Activated naive CD8-positive, alpha-beta T cell treated with anti-CD3 and anti-CD28 coated beads for 36 hours (primary cell): ENCODE measurements at places on chromosomes 1 and 21.

GRCh38 chr1:211640301-211640630 lies 35.2 kb downstream of the NEK2 start:
- no peak for DNase-seq

DNA sequence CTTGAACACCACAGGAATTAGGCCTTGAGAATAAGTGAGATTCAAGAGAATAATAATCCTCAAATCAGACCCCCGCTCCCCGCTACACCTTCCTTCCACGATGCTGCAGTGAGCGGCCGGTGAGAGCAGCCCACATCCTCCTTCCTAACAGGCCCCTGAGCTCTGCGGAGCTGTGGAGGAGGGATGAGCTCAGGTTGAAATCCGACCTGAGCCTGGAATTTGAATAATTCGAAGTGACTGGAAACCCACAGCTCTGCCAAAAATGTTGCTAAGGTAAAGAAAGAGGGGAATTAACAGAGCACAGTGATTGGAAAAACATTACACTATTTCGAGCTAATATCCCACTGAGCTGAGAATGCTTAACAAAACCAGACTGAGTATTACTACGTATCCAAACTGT lies 90.0 kb downstream of the URB2 start:
- no peak for DNase-seq

GRCh38 chr1:204505674-204506200 lies 10.5 kb upstream of the MDM4 start:
- DNase-seq, result no peak

GRCh38 chr21:43719748-43720538 lies 1.0 kb downstream of the PDXK start:
- DNase-seq, result no peak

GRCh38 chr1:73065339-73066041 lies 783.2 kb upstream of the NEGR1 start:
- DNase-seq, result no peak

DNA sequence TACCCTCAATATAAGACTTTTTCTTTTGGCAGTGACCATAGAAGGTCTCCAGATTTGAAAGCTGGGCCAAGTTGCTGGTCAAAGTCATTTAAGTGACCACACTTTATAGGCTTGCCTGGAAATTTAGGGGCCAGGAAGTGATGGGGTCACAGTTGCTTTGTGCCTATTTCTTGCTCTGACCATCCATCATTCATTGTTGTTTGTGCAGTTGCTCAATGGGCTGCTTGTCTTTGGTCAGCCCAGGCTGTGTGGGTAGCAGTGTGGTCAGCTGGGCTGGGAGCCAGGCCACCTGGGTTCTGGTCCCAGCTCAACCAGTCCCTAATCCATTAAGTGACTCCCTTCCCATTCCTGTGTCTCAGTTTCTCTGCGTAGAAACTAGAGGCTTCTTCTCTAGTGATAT lies 2.1 kb upstream of the OTUD7B start:
- DNase-seq, result no peak

DNA sequence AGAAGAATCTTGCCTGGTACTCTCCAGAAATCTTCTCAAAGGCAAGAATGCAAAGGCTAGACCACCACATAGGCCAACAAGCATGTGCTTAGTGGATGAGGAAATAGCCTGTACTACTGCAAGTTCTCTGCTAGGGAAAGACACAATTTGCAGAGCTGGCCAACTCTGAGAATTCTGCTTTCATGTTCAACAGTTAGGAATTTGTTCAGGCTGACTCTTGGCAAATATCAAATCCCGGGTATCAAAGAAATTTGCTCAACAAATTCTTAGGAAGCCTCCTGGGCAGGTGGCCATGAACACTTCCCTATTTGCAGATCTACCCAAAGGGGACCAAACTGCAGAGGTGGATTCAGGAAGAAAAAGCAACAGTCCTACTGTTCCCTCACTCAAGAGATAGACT lies 15.0 kb upstream of the H3-3A start:
- DNase-seq, result no peak

- DNase-seq, result no peak
Observed at GRCh38 chr1:172376431-172376830, 44.1 kb upstream of the C1orf105 start.

DNA sequence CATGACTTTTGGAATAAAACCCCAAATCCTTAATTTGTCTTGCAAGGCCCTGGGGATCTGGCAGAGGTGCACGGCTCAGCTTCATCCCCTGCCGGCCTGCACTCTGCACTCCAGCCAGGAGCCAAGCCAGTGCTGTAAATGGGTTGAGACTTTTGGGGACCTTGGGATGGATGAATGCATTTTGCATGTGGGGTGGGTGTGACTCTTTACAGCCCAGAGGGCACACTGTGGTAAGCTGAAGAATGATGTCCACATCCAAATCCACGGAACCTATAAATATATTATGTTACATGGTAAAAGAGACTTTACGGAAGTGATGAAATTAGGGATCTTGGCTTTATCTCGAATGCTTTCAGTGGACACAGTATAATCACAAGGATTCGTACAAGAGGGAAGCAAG lies 177.8 kb downstream of the EDEM3 start:
- DNase-seq, result no peak

DNA sequence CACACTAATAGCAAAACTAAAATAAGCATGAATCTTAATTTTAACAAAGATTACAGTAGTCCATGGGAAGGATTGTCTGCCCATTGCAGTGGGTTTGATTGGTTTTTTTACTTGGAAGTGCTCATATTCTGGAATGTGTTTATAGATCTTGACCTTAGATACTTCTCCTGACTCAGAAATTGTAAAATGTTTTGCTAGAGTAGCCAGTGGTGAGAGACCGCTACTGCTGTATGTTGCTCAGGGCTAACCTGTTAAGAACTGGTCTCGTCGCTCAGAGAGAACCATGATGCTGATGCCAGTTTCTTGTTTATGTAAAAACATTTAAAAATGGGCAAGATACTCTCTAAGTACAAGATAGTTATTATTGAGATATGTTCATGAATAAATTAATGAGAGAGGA lies 99.9 kb downstream of the ROR1 start:
- DNase-seq, result no peak

GRCh38 chr21:17763288-17764037 lies 55.7 kb downstream of the C21orf91 start:
- DNase-seq, result no peak

GRCh38 chr21:14763695-14764064 lies 217.6 kb upstream of the SAMSN1 start:
- no peak for DNase-seq

GRCh38 chr21:39159342-39160063 lies 23.7 kb downstream of the PSMG1 start:
- DNase-seq, result no peak

DNA sequence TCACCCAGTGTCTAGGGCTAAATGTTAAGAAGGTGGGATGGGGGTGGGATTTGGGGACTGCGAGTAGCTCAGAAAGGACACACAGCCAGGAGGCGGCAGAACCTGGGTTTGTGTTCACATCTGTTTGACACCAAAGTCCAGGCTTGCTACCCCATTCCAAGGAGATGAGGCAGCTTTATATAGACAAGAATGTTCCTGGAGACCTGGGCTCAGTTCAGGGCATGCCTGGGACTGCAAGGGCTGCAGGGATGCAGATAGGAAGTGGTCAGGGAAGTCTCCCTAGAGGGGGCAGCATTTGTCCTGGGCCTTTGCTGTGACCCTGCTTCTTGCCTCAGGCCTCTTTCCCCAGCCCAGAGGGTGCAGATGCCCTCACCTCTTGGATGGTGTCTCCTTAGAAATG lies 16.3 kb downstream of the PADI3 start:
- DNase-seq, result no peak

DNA sequence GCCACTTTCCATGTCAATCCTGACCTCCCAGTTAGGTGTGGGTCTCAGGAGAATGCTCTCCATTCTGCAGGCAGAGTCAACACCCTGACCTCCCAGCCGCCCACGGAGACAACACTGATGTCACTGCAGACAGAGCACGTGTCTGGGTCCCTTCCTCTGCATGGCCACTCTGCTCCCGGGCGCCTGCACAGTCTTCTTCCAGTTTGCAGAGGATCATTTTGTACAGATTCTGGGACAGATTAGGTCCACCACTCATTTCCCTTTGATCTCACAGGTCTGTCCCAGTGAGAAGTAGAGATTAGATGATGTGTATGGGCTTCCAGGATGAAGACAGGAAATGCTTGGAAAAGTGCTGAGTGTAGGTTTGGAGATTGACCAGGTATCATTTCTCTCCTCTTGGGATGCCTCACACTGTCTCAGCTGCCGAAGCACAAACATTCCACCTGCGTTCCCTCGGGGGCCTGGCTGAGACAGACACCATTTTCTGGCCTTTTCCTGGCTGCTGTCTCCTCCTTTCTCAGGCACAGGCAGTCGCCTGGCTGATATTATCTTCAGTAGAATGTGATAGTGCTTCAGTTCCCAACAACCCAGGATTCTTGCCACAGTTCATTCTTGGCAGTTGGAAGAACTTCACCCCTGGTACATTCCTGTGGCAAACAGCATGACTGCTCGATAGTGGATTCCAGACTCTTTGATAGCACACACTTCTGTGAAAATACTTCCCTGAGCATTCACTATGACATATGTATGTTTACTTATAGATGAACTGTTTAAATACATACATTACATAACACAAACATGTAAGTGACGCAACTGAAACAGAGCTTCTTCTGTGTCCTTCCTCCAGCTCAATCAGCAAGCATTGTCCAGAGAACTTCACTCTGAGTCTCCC lies 7.9 kb downstream of the MYBPHL start:
- DNase-seq, result no peak

DNA sequence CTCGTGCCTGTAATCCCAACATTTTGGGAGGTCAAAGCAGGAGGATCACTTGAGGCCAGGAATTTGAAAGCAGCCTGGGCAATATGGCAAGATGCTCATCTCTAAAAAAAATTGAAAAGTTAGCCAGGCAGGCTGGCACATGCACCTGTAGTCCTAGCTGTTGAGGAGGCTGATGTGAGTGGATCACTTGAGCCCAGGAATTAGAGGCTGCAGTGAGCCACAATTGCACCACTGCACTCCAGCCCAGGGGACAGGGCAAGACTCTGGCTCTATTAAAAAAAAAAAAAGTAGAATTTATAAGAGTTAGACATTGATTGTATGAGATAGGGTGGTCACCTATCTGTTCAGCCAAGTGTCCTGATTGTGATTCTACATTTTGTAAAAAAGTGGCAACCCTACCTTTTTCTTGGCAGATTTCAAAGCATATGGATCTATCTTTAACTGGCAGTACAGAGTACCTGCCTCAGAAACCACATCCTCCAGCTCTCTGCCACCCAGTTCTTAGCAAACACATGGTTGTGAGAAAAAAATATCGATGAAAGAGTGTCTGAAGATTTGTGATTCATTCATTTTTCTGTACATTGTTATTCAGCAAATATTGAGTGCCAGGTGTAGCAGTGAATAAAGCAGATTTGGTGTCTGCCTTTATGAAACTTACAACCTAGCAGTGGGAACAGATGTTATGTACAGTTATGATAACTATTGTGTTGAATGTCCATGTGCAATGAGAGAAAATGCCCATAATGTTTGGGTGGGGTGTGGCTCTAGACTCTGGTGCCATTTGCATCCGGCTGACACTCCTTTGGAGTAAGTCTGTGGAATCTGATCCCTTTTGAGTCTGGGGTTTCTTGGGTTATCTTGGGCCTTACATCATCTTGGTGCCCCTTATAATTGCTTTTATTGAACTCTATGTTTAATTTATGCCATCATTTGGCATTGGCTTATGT lies 82.5 kb downstream of the ST3GAL3 start:
- no peak for DNase-seq

DNA sequence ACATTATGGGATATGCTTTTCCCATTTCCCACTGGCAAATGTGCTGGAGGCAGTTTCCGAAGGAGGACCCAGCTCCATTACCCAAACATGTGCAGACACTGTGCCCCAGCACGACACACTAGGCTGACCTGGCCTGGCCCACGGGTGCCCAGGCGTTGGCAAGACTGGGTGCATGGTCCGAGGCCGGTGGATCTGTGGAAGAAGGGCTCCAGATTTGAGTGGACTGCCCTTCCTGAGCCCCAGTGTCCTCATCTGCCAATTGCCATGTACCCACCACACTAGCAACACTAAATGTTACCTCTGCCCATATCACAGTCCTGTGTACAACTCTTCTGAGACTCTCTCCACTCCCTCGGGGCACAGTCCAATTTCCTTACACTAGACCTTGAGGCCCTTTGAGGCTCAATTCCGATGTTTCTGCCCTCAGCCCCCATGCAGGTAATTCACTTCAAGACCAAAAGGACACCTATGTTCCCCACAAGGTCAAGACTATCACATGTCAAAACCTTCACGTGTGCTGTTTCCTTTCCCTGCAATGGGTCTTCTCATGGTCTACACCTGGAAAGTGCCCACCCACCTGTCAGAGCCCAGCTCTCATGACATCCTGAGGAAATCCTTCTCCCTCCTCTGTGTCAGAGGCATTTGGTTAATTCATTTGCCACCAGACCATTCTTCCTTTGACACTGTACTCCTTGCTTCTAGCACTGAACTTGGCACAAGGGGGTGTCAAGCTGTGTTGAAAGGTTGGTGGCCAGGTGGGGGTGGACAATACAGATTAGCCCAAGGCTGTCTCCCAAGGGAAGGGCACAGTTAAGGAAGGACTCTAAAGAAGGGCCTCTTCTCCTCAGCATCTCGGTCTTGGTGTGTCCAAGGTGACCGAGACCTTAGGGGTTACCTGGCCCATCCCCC lies 124.9 kb downstream of the DMRTB1 start:
- no peak for DNase-seq

GRCh38 chr1:47439819-47440598 lies 2.2 kb downstream of the FOXD2 start:
- no peak for DNase-seq
